ENCODE measurements at places on chromosomes 4 and X.

DNA sequence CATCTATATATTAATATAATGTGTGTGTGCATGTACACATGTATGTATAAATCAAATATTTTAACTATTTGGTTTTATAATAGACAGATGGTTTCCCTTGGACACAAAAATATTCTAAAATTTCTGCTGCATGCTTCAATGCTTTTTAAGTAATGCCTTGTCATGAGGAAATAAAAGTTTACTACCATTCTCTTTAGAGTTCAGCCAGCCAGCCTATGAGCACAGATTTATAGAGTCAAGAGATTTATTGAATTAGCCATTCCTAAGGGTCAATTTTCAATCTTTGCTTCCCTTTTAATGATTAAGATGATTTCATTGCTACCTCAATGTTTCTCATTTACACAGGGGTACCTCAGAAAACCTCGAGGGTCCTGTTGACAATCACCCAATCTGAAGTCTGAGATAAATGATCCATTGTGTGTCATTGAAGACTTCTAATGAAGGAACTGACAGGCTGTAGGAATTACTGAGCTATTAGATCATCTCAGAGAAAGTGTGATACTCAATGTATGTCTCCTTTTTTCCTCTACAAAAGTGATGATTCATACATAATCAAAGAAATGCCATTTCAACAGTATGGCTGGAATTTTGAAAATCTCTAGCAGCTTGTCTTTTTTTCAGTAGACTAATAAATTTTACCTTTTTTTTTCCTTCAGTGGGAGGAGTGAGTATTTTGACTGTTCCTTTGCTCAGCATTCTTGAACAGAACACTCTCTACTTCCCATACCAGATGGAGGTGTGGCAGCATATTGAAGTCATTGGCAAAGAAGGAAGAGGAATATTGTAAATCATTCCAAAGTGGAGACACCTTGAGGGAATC lies 222.6 kb upstream of the PCDH18 start:
- DNase-seq, result no peak

DNA sequence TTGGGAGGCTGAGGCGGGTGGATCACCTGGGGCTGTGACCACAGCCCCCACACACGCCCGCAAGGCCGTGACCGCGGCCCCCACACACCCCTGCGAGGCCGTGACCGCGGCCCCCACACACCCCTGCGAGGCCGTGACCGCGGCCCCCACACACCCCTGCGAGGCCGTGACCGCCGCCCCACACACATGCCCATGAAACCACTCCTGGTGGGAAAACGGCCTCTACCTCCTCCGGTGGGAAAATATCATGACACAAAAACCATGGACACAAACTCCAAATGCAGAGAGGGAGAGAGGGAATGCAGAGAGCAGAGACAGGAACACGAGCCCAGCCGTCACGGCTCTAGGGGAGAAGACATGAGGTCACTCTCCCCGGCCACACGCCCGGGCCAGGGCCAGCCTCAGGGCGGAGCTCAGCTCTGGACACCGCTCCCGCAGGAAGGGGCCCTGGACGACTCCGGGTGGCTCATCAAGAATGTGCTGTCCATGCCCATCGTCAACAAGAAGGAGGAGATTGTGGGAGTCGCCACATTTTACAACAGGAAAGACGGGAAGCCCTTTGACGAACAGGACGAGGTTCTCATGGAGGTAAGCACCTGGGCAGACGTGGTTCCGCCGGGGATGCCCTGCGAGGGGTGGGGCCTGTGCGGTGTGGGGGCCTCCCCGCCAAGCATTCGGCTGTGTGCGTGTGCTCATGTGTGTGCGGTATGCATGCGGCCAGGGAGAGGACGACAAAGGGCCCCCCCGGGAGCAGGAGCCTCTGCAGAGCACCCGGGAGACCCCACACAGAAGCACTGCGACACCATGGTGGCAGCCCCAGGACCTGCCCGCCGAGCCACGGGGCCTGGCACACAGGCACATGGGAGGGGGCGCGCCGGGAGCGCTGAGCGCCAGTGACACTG lies 17.4 kb downstream of the ATP5ME start:
- no peak for DNase-seq

GRCh38 chr4:165909947-165910346 lies 36.9 kb downstream of the TLL1 start:
- DNase-seq, result no peak

DNA sequence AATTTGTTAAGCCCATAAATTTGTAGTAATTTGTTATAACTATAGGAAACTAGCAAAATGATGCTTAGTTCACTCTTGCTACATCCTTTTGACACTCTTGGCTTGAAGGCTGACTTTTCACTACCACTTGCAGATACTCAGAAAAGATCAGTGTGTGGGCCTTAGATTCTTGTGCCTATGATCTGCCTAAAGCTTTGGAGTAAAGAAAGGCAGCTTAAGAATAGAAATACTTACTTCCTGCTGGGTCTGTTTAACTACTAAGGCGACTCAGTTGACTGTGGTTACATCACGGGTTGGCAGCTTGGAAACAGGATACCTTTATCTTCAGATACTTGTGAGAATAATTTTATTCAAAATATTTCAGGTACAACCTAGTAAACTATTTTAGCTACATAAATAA lies 201.4 kb upstream of the FMR1 start:
- DNase-seq, result no peak

Measured in stimulated activated CD8-positive, alpha-beta memory T cell treated with anti-CD3 and anti-CD28 coated beads, Interleukin-7, amount 100 ng/mL, for 24 hours (primary cell).